ENCODE measurements at places on chromosomes 3 and 15.

- DNase-seq, result no peak
These were observed 6.3 kb downstream of the CMTM7 start for GRCh38 chr3:32397941-32398340.

- DNase-seq, result no peak
These were observed 305.0 kb upstream of the SLCO3A1 start for GRCh38 chr15:91548549-91548948.

DNA sequence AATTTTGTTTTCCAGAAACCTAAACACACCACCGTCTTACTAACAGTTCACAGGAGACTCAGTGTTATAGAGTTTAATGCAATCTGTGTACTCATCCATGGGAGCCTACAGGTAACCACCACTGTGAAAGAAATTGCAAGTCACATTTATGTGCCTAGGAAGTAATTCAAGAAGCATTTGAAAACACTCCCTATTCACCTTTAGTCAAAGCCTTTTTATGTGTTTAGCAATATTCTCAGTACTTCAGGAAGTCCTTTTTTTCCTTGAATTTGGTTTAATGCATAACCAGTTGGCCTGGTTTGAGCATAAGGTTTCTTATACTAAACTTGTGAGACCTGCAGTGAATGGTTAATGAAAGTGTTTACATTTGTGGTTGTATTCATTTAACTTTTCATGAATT is 346.1 kb downstream of the CHST2 start:
- DNase-seq, result no peak

- no peak for DNase-seq
These were observed 617.5 kb upstream of the CCDC54 start for GRCh38 chr3:106759731-106760130.

GRCh38 chr3:163671201-163671600 is 1407.1 kb downstream of the SI start:
- DNase-seq, result no peak

DNA sequence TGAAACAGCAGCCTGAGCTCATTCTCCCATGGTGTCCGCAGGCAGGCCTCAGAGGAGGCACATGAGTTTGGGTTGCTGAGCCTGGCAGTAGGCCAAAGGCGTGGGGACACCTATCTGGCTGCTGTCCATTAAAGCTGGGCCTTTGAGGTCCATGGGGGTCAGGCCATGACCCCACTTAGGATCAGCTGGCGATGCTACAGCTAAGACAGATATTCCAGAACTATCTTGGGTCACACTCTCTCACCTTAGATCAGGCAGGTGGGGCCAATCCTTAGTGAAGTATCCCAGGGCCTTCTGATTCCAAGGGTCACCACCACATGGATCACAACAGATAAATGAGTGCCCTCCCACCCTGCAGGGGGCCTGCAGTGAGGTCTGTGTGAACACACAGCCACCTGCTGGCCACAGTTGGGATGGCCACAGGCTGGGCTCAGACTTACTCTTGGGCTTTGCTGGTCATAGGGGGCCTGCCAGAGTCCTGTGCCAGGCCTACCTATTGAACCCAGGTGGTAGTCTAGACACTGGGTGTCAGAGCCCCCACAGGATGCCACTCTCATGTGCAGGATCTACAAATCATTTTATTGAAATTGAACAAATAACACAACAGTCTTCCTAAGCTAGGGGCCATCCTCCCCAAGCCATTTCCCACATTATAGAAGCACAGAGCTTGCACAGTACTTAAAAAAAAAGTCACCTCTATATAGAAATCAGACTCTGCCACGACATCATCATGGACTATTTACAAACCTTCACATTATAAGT is 2.0 kb upstream of the HYAL2 start:
- DNase-seq, result peak; percentile 71

DNA sequence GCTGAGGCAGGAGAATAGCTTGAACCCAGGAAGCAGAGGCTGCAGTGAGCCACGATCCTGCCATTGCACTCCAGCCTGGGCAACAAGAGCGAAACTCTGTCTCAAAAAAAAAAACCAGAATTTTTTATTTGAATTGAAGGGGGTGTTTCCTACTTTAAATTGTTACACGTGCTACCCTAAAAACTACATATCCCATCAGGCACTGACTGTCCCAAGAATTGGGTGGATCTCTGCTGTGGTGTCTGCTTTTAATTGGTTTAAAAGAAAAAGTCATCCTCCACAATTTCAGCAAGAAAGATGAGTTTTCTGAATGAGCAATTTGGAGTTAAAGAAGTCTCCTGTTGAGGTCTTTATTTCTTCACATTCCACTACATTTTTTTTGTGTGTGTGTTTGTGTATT is 2.1 kb downstream of the PDIA3 start:
- DNase-seq, result no peak

DNA sequence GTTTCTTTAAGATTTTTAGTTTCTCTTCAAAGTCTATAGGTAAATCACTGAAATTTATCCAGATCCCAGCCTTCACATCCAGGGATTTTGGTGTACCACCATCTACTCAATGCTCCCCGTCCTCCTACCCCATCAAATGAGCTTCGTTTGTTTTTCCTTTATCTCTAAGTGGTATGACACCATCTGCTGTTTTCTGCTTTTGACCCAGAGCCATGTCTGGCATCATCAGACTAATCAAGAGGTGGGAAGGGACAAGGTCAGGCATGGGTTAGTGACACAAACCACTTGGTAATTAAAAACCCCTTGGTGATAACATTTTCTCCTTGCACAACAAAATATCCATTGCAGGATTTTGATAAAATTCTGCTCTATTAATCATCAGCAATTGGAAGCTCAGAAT is 92.7 kb upstream of the GOLGA8J start:
- no peak for DNase-seq

DNA sequence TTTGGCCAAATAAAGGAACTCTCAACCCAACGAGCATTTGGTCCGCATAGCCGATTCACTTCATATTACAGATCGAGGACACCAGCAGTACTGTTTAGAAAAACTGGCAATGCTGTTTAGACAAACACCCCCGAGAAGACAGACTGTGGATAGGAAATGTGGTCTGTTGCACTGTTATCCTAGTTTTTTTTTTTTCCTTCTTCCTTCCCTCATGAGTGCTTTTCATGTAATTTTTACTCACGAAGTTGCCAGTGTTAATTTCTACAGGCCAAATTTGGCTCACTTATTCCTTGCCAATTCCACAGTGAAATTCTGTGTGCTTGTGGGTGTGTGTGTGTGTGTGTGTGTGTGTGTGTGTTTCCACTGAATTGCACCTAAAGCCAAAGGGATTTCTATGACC is 165.7 kb downstream of the FOXP1 start:
- no peak for DNase-seq

DNA sequence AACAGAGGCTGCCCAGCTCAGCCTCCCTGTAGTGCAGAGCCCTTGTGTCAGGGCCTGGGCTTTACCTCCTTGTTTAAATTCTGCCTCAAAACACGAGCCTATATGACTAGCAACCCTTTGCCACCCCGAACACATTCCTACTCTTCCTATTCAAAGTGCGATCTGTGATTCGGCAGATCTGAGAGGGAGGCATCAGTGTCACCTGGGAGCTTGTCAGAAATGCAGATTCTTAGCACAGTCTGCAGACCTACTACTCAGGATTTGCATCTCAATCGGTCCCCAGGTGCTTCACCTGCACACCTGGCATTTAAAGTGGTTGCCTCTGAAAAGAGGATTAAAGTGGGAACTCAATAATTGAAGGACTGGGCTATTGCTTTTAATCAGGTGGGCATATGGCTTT is 273.2 kb upstream of the TOPAZ1 start:
- DNase-seq, result no peak

GRCh38 chr15:89652666-89653065 is 2.6 kb downstream of the KIF7 start:
- no peak for DNase-seq

- no peak for DNase-seq
These were observed 180.6 kb upstream of the LRRN1 start for GRCh38 chr3:3618623-3619022.

GRCh38 chr15:66703540-66703941 is 1.5 kb downstream of the SMAD6 start:
- DNase-seq, result no peak

DNA sequence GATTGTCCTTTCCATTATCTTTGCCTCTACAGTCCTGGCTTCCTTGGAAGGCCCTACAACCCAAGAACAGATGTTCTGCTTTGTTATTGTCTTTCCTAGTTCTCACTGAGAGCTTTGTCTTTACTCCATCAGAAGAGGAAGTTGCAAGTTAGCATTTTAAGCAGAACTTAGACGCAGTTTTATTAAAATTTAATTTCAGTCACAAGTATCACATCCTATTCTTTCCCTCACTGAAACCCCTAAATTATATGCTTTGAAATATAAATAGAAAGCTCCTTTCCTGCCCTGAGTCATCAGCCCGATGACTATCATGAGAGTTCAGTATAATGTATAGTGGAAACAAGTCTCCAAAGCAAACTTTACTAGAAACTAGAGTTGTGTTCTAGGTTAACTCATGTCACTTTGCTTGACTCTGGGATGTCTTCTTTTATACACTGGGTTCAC is 291.2 kb upstream of the RBMS3 start:
- no peak for DNase-seq

DNA sequence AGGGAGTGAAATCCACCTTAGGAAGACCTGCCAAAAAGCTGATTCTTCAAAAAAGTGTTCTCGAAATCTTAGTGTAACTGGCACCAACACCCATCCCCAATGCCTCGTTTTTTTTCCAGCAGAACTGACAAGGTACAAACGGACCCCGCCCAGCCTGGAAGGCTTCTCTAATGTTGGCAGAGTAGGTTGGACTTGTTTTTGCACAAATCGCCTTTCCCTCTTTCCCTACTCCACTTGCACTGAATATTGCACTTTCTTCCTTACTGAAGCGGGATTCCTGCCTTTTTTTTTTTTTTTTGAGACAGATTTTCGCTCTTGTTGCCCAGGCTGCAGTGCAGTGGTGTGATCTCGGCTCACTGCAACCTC is 544 bp upstream of the TIMMDC1 start:
- DNase-seq, result no peak

DNA sequence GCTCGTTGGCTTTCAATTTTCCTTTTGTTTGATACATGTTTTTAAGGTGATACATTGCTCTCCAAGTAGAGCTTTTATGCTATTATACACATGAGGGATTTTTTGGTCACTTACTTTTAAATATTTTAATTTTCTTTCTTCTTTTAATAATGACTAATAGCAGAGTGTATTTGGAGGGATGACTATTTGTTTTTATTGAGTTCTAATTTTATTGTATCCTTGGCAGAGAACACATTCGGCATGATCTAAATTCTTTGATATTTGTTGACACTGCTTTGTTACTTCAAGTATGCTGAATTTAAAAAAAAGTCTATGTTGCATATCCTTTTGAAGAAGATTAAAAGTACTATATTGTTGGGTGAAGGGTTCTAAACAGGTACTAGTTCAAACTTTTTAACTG is 149.9 kb upstream of the PDZRN3 start:
- no peak for DNase-seq

- DNase-seq, result no peak
These were observed 330.4 kb upstream of the LRRFIP2 start for GRCh38 chr3:37504583-37505357.

GRCh38 chr3:135929670-135930069 is 35.9 kb upstream of the PPP2R3A start:
- no peak for DNase-seq

GRCh38 chr3:36597422-36597821 is 166.9 kb downstream of the DCLK3 start:
- no peak for DNase-seq

GRCh38 chr3:58627941-58628340 is 38.6 kb downstream of the FAM3D start:
- no peak for DNase-seq

DNA sequence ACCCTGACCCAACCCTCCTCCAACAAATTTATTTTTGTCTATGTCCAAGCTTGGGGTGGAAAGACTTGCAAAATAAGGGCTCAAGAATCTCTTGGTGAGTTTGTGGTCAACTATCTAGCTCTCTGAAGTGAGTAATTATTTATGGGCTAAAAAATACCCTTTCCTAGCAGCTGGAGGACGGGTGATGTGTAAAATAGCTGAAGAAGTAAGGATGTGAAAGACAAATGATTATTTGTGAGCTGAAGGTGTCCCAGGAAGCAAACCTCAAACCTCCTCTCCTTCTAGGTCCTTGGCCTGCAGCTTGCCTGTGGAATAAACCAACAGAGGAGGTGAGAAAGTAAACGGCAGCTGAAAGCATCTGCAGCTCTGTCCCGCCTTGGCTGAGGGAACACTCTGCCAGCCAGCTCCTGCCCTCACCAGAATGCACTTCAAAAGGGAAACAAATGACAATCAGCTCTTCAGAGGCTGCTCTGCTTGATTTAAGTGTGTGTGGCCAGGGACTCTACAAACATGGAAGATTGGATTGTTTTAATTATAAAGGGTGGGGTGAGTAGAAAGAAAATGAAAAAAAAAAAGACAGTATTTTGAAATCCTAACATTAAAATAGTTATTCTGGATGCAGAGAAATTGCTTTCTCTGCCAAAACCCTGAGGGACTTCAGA is 60.3 kb downstream of the TM4SF4 start:
- peak; percentile 62 for DNase-seq

DNA sequence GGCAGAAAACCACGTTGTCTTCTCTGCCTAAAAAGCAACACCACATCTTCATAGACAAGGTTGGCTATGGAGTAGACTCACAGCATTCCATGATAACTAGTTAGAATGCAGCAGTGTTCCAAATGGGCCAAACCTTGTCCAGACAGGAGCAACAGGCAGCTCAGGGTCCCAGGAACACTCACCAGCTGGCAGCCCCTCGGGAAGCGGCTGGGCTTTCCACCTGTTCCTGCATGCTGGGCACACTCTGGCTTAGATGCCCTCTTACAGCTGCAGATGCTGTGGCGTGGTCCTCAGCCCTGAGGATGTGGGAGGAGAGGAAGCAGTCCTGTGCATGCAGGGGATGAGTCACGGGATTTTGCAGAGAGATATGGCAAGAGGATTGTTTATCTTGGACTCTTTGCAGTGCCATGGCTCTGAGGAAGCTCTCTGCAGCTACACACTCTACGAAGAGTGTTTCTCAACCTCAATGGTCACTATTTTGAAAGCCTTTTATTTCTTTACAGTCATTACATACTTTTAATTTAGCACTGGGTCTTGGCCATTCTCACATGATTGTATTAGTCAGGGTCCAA is 11.3 kb downstream of the NRROS start:
- no peak for DNase-seq

DNA sequence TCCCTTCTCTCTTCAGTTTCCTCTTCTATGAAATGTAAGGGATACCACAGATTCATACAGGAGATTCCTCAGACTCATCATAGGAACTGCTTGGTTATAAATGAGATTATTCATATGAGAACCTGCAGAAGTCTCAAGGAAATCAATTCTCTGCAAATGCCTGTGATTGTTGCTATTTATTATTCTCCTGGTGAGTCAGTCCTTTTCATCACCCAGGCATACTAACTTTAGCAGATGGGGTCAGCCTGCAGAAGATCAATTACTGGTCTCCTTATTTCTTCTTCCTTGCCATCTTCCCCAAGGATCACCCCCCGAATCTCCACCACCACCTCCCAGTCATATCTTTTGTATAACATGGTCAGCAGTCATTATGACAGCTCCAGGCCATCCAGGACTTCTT is 53.8 kb upstream of the DCP1A start:
- DNase-seq, result no peak

DNA sequence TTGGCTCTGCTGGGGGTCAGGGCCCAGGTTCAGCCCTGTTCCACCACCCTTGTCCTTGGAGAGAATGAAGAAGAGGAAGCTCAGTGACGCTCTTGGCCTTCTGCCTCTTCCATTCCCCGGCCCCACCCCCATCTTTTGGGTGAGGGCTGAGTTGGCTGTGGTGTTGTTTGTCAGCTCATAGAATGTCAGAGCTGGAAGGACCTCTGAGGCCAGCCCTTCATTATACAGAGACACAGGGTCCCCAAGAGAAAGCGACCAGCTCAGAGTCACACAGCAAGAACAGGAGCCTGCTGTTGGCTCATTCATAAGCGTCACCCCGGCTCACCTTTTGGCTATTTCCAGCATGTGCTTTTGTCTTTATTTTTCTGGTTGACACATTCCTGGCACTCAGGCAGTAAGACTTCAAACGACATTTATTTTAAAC is 68.2 kb downstream of the AAGAB start:
- DNase-seq, result no peak
